Activated CD4-positive, CD25-positive, alpha-beta regulatory T cell treated with anti-CD3 and anti-CD28 coated beads, Interleukin-2, amount 50 U/mL, for 72 hours (primary cell): ENCODE measurements at places on chromosomes 7 and 10.

DNA sequence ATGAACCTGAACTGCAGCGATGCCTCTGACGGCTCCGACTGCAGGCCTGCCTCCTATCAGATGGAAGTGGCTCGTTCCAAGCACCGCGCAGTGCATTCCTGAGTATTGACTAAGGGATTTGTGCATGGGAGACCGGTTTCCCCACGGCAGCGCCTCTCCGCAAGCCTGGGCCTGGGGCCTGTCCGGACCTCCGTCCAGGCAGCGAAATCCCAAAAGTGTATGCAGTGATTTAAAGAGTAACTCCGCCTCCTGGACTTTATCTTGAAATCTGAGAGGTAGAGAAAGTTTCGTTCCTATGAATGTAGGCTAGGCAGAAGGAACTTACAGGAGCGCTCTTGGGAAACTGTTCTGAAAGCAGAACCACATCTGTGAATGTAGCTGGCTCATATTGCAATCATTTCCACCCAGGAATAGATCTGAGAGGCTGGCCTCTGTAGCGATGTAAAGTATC is 106.2 kb upstream of the CELF2 start:
- DNase-seq = no peak

DNA sequence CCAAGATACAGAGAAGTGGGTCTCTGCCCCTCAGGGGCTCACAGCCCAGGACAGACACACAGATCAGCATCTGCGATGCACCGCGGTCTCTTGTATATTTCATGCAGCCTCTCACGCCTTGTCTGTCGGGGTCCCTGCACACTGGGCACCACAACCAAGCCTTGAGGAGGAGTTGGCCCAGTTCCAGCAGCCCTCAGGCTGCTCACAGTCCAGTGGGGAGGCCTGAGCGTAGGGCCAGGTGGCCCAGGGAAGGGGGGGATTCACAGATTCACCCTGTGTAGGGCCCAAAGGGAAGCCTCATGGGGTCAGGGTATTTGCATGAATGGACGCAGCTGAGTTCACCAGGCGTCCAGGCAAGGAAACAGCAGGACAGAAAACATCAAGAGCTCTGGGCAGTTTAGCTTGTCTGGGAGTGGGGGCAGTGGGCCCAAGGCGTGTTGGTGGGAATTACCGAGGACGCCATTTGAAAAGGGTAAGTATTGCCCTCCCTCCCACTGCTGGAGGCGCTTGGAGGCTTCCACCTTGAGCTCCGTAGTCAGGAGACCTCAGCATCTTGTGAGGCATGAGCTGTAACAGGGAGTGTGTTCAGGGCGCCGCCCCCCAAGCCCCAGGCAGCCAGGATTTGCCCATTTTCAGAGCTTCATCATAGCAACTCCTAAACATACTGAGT is 129.1 kb upstream of the CHST15 start:
- DNase-seq = no peak

DNA sequence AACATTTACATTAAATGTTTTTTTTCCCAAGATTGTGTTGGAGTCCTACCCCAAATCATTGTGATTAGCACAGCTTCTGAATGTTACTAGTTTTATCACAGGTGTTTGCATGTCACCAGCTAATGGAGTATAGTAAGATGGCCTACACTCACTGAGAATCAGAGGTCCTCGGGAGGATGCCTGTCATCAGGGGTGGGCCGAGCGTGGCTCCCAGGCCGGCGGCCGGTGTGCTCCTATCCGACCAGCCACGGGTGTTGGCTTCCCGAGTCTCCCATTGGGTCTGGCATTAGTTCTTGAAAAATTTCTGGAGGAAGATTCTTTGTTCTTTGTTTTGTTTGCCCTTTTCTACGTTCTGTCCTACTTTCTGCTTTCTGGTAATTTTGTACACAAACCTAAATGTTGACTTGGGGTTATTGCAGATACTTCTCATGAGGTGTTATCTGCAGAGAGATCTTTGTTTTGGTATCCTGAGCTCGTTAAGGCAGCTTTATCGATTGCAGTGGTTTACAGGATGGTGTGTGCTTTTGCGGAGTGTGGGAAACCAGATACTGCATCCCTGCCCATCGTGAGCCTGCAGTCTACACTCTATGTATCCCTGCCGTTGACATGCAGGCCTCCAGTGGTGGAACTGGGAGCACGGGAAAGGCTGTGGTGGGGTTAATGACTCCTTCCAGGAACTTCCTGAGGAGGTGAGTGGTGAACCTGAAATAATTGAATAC is 67.3 kb upstream of the DNAJB6 start:
- no peak for DNase-seq

GRCh38 chr10:21402606-21403083 is 122.8 kb downstream of the SKIDA1 start:
- no peak for DNase-seq

DNA sequence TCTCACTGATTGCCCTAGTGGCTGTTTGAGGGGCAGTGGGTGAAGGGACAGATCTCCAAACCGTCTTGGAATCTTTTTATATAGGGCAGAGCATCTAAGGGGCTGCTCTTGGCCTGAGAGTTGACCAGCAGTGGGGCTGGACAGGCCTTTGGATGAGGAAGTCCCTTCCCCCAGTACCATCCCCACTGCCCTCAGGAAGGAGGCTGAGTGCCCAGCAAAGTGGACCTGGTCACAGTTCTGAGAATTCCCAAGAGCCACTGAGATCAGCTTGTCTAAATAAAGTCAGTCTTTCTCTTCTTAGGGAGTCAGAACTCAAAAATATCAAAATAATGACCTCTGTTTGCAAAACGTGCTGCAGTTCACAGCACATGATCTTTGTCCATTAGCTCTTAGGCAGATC is 5.6 kb downstream of the GDF10 start:
- no peak for DNase-seq

DNA sequence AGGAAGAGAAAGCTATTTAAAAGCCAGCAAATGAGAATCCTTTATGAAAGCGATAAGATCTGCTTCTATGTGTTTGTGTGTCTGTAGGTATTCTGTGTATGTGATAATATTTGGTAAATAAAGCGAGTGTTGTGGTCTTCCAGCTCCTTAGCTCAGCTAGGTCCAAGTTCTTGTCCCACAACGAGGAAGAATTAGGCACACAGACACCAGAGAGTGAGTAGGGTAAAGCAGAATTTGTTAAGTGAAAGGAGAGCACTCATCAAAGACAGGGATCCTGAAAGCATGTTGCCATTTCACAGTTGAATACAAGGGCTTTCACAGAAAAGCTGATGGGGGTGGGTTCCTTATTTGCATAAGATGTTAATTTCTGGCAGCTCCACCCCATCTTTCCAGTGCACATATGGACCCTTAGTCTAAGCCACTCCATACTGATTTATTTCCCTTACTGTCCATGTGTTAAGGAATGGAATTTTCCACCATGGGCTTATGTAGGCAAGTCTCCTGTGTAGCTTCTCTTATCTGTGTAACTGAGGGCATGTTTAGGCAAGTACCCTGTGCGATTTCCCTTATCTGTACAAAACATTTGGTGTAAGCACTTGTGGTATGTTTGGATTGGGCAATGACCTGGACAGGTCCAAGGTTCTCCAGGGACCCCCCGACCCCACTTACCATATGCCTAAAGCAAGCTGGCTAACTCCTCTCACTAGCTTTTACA is 165.9 kb upstream of the VIPR2 start:
- no peak for DNase-seq

- no peak for DNase-seq
These were observed 65.9 kb upstream of the ZNF92 start for GRCh38 chr7:65307651-65308299.

- no peak for DNase-seq
These were observed 242.0 kb downstream of the AUTS2 start for GRCh38 chr7:69840248-69840647.

DNA sequence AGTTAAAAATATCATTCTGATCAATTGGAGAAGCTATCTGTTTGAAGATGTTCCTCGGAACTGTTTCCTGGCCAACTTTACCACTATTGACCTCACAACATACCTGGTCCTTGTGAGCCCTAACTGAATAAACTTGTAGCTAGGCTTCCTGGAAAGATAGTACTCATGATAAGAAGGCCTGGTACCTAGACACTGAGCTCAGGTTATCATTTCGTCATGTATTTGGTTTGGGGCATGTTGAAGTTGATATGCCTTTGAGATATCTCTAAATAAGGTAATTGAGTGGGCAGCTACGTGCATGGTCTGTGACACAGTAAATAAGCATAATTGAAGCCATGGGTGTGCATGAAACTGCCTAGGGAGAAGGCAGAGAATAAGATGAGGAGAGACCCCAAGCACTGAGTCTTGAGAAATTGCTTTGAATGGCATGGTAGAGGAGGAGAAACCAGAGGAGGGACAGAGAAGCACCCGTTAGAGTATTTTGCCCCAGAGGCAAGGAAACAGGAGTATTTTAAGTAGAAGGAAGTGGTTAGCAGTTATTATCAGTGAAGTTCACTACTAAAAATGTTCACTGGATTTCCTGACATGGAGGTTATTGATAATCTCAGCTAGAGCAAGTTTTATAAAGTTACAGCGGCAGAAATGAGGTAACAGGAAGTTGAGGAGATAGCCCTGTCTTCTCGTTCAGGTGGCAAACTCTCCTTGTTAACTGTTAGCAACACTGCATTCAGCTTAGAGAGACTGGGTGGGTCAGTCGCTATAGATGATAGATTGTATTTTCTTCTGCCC is 55.6 kb downstream of the CC2D2B start:
- no peak for DNase-seq

GRCh38 chr7:88201305-88201704 is 18.5 kb downstream of the SRI start:
- no peak for DNase-seq

DNA sequence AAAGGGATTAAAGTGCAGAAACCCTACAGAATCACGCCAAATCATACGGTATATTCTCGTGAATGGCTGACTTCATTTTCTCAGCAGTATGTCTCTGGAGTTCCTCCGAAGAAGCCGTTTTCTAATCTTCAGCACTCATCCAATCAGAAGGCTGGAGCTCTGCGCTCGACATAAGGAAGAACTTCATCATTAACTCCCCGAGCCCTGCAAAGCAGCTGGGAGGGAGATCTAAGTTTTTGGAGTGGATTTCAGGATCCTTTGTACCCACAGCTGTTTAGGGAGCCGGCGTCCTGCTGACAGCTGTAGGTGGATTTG is 40.7 kb upstream of the SDK1 start:
- DNase-seq = no peak

DNA sequence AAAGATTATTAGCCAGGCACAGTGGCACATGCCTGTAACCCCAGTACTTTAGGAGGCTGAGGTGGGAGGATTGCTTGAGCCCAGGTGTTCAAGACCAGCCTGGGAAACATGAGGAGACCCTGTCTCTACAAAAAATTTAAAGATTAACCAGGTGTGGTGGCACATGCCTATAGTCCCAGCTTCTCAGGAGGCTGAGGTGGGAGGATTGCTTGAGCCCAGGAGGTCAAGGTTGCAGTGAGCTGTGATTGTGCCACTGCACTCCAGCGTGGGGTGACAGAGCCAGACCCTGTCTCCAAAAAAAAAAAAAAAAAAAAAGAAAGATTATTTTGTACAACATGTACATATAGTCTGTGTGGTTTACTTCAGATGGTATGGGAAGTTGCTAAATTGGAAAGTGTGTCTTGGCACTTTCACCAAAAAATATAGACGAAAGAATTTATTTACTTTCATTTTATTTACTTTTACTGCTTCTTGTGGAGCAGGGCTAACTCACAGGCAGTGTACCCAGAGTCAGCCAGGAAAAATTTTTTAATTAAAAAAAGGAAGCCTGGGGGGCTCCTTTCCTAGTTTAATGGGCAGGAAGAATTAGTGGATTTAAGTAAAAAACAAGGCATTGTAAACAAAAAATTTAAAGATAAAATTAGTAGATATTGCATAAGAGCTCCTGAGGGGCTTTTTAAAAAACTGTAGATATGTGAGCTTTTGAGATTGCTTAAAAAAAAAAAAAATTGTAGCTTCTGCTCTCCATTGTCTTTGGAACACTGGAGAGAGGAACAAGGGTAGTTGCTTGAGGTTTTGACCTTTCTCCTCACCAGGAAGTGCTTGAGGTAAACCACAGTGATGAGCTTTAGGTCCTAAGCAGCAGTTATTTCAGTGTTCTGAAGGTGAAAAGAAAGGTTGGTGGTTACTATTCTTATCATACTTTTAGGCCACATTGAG is 44.6 kb upstream of the VDAC2 start:
- DNase-seq = no peak

DNA sequence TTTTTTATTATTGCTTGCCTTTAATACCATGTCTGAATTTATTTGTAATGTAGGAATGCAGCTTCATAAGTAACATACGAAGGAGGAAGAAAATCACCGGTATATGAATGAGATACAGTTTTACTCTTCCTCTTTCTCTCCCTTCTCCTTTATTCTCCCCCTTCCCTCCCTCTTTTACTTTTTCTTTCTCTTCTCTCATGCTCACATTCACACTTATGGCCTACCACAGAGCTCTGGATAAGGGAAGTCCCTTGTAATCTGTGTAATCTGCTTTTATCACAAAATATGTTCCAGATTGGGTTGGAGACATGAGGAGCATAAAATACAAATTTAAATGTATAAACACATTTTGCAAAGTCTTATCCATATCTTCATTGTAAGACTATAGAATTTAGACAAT is 59.4 kb downstream of the MDFIC start:
- no peak for DNase-seq

DNA sequence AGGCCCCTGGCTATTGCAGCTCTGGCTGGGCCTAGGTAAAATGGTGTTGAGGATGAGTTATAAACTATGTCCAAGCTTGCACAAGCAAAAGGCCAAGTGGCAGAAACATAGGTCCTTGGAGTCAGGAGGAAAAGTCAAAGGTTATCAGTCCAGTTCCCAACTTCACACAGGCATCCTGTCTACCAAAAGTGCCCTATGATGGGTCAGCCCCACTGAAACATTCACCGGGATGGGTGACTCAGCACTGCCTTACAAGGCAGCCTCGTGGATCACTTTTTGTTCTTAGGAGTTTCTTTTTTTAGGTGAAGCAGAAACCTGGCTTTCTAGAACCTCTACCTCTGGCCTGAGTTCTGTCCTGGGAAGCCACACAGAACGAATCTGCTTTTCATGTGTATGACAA is 158.8 kb upstream of the LYZL2 start:
- no peak for DNase-seq

GRCh38 chr10:102783568-102783967 is 39.8 kb downstream of the WBP1L start:
- no peak for DNase-seq

GRCh38 chr7:104352736-104353135 is 24.3 kb downstream of the LHFPL3 start:
- no peak for DNase-seq

- DNase-seq = no peak
These were observed 246.5 kb downstream of the COBL start for GRCh38 chr7:51070151-51070550.

- no peak for DNase-seq
These were observed 13.3 kb downstream of the EMX2 start for GRCh38 chr10:117555863-117556262.

- DNase-seq = no peak
These were observed 188.7 kb upstream of the PPP1R3A start for GRCh38 chr7:114107522-114107921.
